ENCODE measurements at places on chromosomes 11 and 22.

GRCh38 chr11:64762277-64762673 lies 2.5 kb upstream of the PYGM start:
- peak overlapping the region; percentile 85 for H3K27ac ChIP-seq
- peaks cover 71% of the 10 kb centered on the region for H3K4me1 ChIP-seq
- DNase-seq: no peak
- peaks cover 98% of the 10 kb centered on the region for H3K36me3 ChIP-seq
- peak overlapping the region; percentile 82 for H3K4me3 ChIP-seq

DNA sequence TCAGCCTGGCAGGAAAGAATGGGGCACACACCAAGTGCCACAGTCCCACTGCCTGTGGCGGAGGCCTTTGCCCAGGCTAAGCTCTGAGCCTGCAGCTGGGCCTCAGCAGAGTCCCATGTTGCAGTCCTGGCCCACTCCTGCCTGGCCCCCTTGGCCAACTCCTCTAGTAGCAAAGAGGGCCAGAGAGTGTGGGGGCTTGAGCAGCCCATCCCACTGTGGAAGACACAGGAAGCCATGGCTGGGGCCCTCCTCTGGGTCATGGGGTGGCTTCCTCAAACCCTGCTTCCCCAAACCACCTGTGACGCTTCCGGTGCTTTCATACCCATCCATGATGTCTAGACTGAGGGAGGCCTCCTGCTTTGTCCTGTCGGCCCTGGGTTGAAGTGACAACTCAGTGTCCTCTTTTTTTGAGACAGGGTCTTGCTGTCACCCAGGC lies 5.8 kb downstream of the RPS19BP1 start:
- peaks cover 77% of the 10 kb centered on the region for H3K4me1 ChIP-seq
- peak; percentile 12 for DNase-seq
- peak overlapping the region; percentile 34 for H3K4me3 ChIP-seq
- peaks cover 67% of the 10 kb centered on the region for H3K36me3 ChIP-seq
- H3K27me3 ChIP-seq: no peaks in the 10 kb centered on the region
- H3K27ac ChIP-seq: peak overlapping the region; percentile 72

DNA sequence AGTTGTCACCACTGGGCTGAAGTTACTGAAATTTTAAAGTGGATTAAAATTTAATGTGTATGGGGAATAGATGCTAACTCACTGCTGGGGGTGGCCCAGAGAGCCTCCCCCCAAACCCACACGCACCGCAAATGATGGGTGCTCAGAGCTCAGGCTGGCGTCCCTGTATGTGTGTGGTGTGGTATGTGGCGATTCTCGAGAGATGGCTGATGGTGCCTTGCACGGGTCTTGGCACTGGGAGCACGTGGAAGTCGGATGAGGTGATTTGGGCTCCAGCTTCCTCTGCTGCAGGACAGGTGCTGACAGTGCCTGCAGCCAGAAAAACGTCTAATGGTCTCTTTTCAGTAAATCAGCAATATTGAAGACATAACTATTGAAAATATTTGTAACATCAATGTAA lies 1473.3 kb downstream of the TBC1D22A start:
- H3K4me1 ChIP-seq: peaks cover 11% of the 10 kb centered on the region
- DNase-seq: no peak
- H3K27me3 ChIP-seq: peaks cover 21% of the 10 kb centered on the region
- no peak overlapping the region for H3K27ac ChIP-seq
- no peaks in the 10 kb centered on the region for H3K36me3 ChIP-seq
- H3K4me3 ChIP-seq: no peak overlapping the region

DNA sequence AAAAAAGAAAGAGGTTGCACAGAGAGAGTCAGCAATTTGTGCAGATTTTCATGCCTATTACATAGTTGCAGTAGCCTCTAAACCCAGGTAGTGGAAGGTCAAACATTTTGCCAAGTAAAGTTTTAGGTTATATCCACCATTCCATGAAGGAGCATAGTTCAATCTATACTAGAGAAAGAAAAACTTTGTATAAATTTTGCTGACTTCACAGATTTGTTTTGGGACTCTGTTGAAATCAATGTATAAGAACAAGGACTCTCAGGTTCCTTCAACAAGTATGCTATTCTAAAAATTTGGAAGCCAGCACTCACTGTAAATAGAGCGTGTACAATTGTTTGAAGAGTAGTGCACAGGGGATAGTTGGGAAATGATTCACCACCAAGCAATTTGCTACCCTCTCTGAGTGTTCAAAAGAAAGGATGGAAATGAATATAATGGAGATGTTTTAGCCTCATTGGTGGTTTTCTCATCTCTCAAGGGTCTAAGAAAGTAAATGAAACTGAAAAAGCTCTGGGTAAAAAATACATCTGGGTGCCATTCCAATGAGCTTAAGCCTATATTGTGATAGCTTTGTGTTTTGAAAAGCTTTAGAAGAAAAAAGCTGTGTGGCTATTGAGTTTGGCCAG lies 508.4 kb upstream of the LUZP2 start:
- no peak overlapping the region for H3K27ac ChIP-seq
- no peak for DNase-seq
- H3K27me3 ChIP-seq: no peaks in the 10 kb centered on the region
- H3K4me3 ChIP-seq: no peak overlapping the region

GRCh38 chr11:128759597-128759996 lies 65.7 kb downstream of the FLI1 start:
- no peak overlapping the region for H3K4me3 ChIP-seq
- H3K27me3 ChIP-seq: no peaks in the 10 kb centered on the region
- peaks cover 54% of the 10 kb centered on the region for H3K36me3 ChIP-seq
- peak overlapping the region; percentile 33 for H3K27ac ChIP-seq
- peaks cover 72% of the 10 kb centered on the region for H3K4me1 ChIP-seq

DNA sequence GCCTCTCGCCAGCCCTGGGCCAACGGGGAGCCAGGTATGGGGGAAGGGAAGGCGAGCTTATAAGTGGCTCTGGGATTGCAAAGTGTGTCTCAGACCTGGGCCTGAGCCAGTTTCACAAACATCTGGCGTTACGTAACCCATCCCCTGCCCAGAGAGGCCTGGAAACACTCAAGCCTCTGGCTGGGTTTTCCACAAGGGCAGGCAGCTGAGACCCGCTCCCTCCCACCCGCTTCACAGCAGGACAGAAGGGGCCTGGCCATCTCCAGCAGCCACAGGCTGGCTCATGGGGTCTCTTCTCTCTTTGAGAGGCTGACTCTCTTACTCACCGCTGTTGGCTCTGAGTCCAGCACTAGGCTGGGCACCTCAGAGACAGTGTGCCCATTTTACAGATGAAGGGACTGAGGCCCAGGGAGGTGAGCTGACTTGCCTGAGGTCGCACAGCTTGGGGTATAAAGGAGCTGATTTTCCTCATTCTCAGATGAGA lies 44.5 kb downstream of the TRIOBP start:
- DNase-seq: no peak
- no peak overlapping the region for H3K27ac ChIP-seq
- H3K36me3 ChIP-seq: no peaks in the 10 kb centered on the region
- H3K4me1 ChIP-seq: peaks cover 8% of the 10 kb centered on the region
- no peak overlapping the region for H3K4me3 ChIP-seq
- H3K27me3 ChIP-seq: no peaks in the 10 kb centered on the region

DNA sequence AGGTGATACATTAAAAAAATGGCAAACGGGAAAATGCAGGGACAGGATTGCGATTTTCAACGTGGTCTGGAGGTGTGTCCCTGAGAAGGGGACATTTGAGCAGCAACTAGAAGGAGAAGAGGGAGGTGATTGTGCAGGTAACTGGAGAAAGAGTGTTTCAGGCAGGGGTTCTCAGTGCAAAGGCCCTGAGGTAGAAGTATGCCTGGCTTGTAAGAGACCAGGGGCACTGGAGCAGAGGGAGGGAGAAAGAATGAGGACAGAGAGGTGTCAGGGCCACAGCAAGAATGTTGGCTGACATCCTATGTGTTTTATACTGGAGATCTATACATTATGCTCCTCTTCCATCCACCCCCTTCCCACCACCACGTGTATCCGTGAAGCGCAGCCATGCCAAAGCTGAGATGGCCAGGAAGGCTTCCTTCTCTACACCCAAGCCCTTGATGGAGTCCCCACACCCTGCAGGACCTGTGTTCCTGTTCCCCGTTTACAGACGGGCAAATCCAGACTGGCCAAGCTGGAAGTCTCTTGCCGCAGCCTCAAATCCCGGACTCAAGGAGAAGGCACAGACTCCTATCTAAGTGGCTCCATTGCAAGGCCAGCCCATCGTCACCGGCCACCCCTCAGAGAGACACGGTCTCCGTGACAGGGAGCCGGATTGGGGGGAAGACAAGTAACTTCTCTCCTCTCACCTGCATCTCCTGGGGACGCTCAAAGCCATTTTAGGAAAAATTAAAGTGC lies 416.1 kb downstream of the MN1 start:
- H3K27me3 ChIP-seq: peaks cover 24% of the 10 kb centered on the region
- no peak overlapping the region for H3K4me3 ChIP-seq
- DNase-seq: no peak
- no peaks in the 10 kb centered on the region for H3K4me1 ChIP-seq
- H3K36me3 ChIP-seq: peaks cover 1% of the 10 kb centered on the region

- H3K36me3 ChIP-seq: peaks cover 2% of the 10 kb centered on the region
- H3K4me3 ChIP-seq: no peak overlapping the region
- peaks cover 16% of the 10 kb centered on the region for H3K27me3 ChIP-seq
- H3K4me1 ChIP-seq: no peaks in the 10 kb centered on the region
Observed at GRCh38 chr11:123413636-123414035, 16.4 kb upstream of the GRAMD1B start.

- peaks cover 8% of the 10 kb centered on the region for H3K4me1 ChIP-seq
- no peak overlapping the region for H3K4me3 ChIP-seq
- H3K36me3 ChIP-seq: peaks cover 10% of the 10 kb centered on the region
- H3K27me3 ChIP-seq: no peaks in the 10 kb centered on the region
Observed at GRCh38 chr11:77063861-77064260, 2.9 kb upstream of the CAPN5 start.

DNA sequence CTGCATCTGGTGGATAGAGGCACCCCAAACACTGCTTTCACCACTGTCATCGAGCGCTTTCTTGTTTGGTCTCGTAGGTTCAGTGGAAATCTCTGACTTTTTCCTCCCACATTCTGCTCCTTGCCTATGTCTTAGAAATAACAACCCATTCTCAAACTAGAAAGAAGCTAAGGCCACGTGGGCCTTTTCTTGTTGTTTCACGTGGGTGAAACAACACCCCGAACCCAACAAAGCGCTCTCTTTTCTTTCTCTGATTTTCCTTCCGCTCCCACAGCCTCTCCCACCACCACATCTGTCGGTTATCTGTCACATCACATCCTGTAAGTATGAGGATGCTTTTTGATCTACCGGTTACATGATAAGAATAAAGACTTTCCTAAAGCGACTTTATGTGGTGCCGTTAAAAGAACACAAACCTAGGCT lies 77.1 kb downstream of the LINC01488 start:
- no peak for DNase-seq
- no peak overlapping the region for H3K27ac ChIP-seq
- no peak overlapping the region for H3K4me3 ChIP-seq
- H3K4me1 ChIP-seq: no peaks in the 10 kb centered on the region
- H3K27me3 ChIP-seq: peaks cover 20% of the 10 kb centered on the region

GRCh38 chr11:1281974-1282365 lies 27.5 kb downstream of the TOLLIP start:
- H3K4me1 ChIP-seq: peaks cover 4% of the 10 kb centered on the region
- no peak for DNase-seq
- no peak overlapping the region for H3K27ac ChIP-seq
- peaks cover 40% of the 10 kb centered on the region for H3K36me3 ChIP-seq

- DNase-seq: no peak
- H3K27ac ChIP-seq: peak overlapping the region; percentile 75
- peaks cover 85% of the 10 kb centered on the region for H3K36me3 ChIP-seq
- H3K4me3 ChIP-seq: no peak overlapping the region
- no peaks in the 10 kb centered on the region for H3K27me3 ChIP-seq
Observed at GRCh38 chr11:111749646-111750045, 16.5 kb downstream of the PPP2R1B start.

DNA sequence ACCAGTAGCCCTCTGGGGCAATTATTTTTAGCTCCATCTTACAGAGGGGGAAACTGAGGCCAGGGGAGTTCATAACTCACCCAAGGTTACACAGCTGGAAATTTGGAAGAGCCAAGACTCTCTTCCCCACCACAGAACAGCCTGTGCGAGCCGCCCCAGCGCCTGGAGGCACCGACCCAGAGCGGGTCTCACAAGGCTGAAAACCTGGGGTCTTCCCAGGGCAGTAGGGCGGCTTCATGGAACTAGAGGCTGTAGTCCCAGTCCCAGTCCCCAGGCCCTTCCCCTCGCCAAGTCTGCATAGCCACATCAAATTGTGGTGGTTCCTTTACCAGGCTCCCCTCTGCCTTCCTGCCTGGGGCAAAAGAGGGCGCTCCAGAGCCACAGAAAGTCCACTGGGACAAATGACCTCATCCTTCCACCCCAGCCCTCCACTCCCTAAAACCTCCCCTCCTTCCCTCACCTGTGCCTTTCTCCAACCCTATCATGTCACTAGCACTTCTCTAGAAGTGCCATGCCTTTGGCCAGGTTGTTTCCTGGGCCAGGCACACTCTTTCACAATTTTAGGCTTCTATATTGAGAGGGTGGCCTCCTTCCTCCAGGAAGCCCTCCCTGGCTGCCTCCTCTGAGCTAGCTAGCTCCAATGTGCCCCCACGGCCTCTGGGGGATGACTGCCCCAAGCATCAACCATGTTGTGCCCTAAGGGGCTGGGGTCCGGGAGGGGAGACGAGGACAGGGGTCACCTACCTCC lies 15.2 kb upstream of the CDC42EP1 start:
- peak; percentile 27 for DNase-seq
- no peak overlapping the region for H3K4me3 ChIP-seq
- H3K27ac ChIP-seq: no peak overlapping the region
- H3K27me3 ChIP-seq: peaks cover 46% of the 10 kb centered on the region
- H3K36me3 ChIP-seq: peaks cover 7% of the 10 kb centered on the region
- H3K4me1 ChIP-seq: peaks cover 27% of the 10 kb centered on the region

- H3K4me3 ChIP-seq: no peak overlapping the region
- H3K27me3 ChIP-seq: no peaks in the 10 kb centered on the region
- no peaks in the 10 kb centered on the region for H3K4me1 ChIP-seq
Observed at GRCh38 chr11:95187723-95188122, 43.3 kb downstream of the SESN3 start.

- DNase-seq: no peak
- H3K27me3 ChIP-seq: no peaks in the 10 kb centered on the region
- H3K4me3 ChIP-seq: peak overlapping the region; percentile 16
- no peaks in the 10 kb centered on the region for H3K36me3 ChIP-seq
- H3K27ac ChIP-seq: no peak overlapping the region
- peaks cover 36% of the 10 kb centered on the region for H3K4me1 ChIP-seq
Observed at GRCh38 chr11:75527938-75528735, 2.4 kb upstream of the GDPD5 start.

Data from effector memory CD8-positive, alpha-beta T cell (primary cell).